Upper lobe of right lung (tissue), 1 donor: ENCODE measurements at places on chromosomes 5 and 9. TPM values are rescaled to one million over a fixed set of nuclear protein-coding genes. Genes with fewer than 3 reads are reported as not detected.

GRCh38 chr5:89758146-89758545 is 651.4 kb downstream of the CETN3 start:
- no peak overlapping the region for H3K4me3 ChIP-seq
- no peak overlapping the region for H3K27ac ChIP-seq
- no peaks in the 10 kb centered on the region for H3K4me1 ChIP-seq

- H3K4me3 ChIP-seq: no peak overlapping the region
- no peaks in the 10 kb centered on the region for H3K4me1 ChIP-seq
- no peak for DNase-seq
- H3K27me3 ChIP-seq: no peaks in the 10 kb centered on the region
- H3K27ac ChIP-seq: no peak overlapping the region
Observed at GRCh38 chr5:159241946-159242552, 21.0 kb upstream of the UBLCP1 start.

- H3K4me3 ChIP-seq: no peak overlapping the region
- H3K27ac ChIP-seq: no peak overlapping the region
- H3K36me3 ChIP-seq: no peaks in the 10 kb centered on the region
- H3K27me3 ChIP-seq: no peaks in the 10 kb centered on the region
Observed at GRCh38 chr9:109918339-109919163, 138.6 kb downstream of the PALM2AKAP2 start.

DNA sequence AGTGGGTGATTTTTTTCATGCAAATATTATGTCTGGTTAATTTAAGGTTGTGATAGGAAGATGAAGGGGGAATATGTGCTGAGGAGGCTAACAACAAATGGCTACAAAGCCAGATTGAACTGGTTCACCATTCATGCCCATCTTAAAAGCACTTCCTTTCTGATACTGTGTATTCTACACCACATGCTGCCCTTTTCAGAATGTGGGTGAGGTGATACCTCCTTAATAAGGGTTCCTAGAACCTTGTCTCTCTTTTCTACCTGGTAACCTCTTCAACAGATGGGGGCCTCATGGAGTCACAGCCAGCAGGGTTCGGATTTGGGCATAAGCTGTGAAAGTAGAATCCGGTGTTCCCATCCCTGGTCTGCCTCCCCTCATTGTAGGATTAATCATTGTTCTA is 1064.0 kb upstream of the SEMA6A start:
- no peak overlapping the region for H3K27ac ChIP-seq
- H3K36me3 ChIP-seq: no peaks in the 10 kb centered on the region
- DNase-seq: no peak
- H3K4me1 ChIP-seq: no peaks in the 10 kb centered on the region
- H3K4me3 ChIP-seq: no peak overlapping the region
- no peaks in the 10 kb centered on the region for H3K27me3 ChIP-seq

GRCh38 chr5:25540628-25541027 is 895.9 kb upstream of the CDH10 start:
- no peaks in the 10 kb centered on the region for H3K36me3 ChIP-seq
- H3K27ac ChIP-seq: no peak overlapping the region
- no peaks in the 10 kb centered on the region for H3K4me1 ChIP-seq
- DNase-seq: no peak
- no peak overlapping the region for H3K4me3 ChIP-seq

GRCh38 chr9:95763006-95763405 is 112.5 kb upstream of the ERCC6L2 start:
- H3K4me3 ChIP-seq: no peak overlapping the region
- no peaks in the 10 kb centered on the region for H3K4me1 ChIP-seq
- no peaks in the 10 kb centered on the region for H3K27me3 ChIP-seq
- no peak overlapping the region for H3K27ac ChIP-seq
- no peaks in the 10 kb centered on the region for H3K36me3 ChIP-seq

DNA sequence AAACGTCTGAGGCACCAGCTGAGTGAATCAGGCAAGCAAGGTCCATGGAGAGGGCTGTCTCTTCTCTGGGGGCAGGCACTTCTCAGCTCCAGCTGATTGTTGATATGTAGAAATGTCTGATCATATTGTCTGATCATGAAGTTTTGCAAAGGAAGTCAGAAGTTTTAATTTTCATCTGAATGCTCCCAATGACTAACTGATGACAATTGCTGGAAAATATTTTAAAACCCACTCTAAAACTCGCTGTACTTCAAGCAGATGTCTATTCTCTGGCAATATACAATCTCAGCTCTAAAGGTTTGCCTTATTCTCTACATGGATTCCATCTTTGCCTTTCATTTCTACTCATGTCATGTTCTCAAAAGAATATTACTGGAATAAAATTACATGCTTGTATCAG is 12.7 kb downstream of the PLK2 start:
- H3K36me3 ChIP-seq: no peaks in the 10 kb centered on the region
- no peak overlapping the region for H3K27ac ChIP-seq
- H3K27me3 ChIP-seq: no peaks in the 10 kb centered on the region
- no peak for DNase-seq
- H3K4me1 ChIP-seq: no peaks in the 10 kb centered on the region

DNA sequence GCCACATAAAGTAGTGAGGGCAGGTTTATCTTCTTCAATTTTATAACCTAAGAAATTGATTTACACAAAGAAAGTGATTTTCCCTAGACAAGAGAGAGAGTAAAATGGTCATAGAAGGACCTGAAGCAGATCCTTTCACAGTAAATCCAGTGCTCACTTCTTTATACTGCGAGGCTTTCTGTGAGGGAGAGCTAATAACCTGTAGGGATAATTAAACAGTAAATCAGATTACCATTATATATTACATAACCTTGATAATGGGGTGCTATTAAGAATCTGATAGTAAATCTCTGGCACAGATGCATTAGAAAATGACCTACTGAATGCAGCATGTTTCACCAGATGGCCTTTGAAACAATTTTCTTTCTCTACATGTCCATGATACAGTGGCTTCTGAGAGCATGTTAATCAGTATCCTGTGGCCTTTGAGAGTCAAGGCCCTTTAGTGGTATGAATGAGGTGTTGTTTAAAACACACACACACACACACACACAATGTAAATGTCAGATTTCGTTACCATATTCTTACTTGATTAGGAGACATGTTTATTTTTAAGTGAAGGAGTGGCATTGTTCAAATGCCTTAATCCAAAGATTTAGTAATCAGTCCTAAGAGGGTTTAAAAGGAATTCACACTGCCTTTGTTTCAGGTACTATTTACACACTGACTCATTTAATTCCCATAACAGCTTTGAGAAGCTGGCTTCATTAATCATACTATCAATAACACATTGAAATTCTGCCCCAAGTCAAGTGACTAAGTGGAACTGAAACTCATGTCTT is 124.7 kb downstream of the ALDH1A1 start:
- H3K27ac ChIP-seq: peak overlapping the region; percentile 3
- no peaks in the 10 kb centered on the region for H3K36me3 ChIP-seq
- no peak for DNase-seq
- H3K27me3 ChIP-seq: no peaks in the 10 kb centered on the region
- H3K4me3 ChIP-seq: no peak overlapping the region

- no peaks in the 10 kb centered on the region for H3K36me3 ChIP-seq
- H3K4me1 ChIP-seq: peaks cover 19% of the 10 kb centered on the region
- H3K27me3 ChIP-seq: no peaks in the 10 kb centered on the region
- H3K4me3 ChIP-seq: no peak overlapping the region
Observed at GRCh38 chr9:98862936-98863335, 55.5 kb downstream of the GALNT12 start.

- H3K27me3 ChIP-seq: no peaks in the 10 kb centered on the region
- no peak for DNase-seq
- H3K4me1 ChIP-seq: no peaks in the 10 kb centered on the region
- H3K4me3 ChIP-seq: no peak overlapping the region
- H3K27ac ChIP-seq: no peak overlapping the region
Observed at GRCh38 chr5:144549580-144549979, 378.9 kb downstream of the KCTD16 start.

DNA sequence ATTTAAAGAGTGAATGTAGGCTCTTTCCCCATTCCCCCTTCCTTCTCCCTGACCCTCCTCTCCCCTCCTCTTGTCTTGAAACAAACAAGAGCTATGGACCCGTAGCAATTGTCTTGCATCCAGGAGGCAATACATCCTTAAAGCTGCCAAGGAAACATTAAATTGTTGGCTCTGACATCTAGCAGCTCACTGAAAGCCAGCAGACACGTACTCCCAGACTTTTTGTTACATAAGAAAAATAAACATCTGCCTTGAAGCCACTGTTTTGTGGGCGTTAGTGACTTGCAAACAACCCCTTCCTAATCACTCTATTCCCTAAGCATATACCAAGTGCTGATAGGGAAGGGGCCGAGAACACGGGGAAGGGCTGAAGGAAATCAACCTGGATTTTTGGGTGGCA is 8.6 kb downstream of the SLC45A2 start:
- no peaks in the 10 kb centered on the region for H3K36me3 ChIP-seq
- H3K27ac ChIP-seq: no peak overlapping the region

- no peaks in the 10 kb centered on the region for H3K36me3 ChIP-seq
- no peak overlapping the region for H3K4me3 ChIP-seq
- H3K27ac ChIP-seq: no peak overlapping the region
- no peak for DNase-seq
- no peaks in the 10 kb centered on the region for H3K4me1 ChIP-seq
Observed at GRCh38 chr9:90025816-90026215, 421.0 kb downstream of the GADD45G start.

GRCh38 chr5:134438721-134439123 is 27.0 kb upstream of the CDKN2AIPNL start:
- H3K36me3 ChIP-seq: no peaks in the 10 kb centered on the region
- H3K27me3 ChIP-seq: no peaks in the 10 kb centered on the region
- peak overlapping the region; percentile 89 for H3K27ac ChIP-seq
- H3K4me3 ChIP-seq: no peak overlapping the region
- peaks cover 36% of the 10 kb centered on the region for H3K4me1 ChIP-seq

DNA sequence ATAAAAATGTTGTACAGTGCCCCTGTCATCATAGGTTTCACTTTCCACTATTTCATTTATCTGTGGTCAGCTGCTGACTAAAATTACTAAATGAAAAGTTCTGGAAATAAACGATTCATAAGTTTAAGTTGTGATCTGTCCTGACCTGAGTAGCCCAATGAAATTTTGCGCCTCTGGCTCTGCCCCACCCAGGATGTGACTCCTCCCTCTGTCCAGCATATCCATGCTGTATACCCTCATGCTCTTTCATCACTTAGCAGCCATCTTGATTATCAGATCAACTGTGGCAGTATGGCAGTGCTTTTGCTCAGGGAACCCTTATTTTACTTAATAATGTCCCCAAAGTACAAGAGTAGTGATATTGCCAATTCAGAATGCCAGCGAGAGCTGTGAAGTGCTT is 97.3 kb downstream of the STARD4 start:
- H3K4me1 ChIP-seq: no peaks in the 10 kb centered on the region
- no peak overlapping the region for H3K4me3 ChIP-seq
- H3K27me3 ChIP-seq: no peaks in the 10 kb centered on the region
- H3K27ac ChIP-seq: no peak overlapping the region
- no peak for DNase-seq

PPP1R26 gene
- 27.5 TPM for total RNA-seq

ZNF366 gene
- 12.2 TPM for total RNA-seq

TMEFF1 gene
- 0.64 TPM for total RNA-seq
